ENCODE measurements at places on chromosomes 2 and 18.

DNA sequence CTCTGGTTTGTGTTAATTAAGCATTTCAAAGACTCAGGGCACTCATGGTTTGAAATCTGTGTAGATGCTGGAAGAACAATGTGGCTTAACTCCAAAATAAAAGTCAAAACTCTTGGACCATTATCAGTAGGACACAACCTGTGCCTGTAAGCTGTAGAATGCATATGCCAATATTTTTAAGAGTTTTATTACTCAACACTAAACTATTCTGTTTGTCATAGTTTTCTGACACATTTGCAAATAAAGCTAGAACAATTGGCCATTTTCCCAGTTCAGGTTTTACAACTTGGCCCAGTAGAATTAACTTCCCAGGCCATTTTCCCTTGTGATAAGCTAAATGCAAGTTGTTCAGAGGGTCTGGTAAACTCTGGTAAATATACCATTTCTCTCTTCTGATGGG lies 713.1 kb downstream of the CBLN2 start:
- DNase-seq, result no peak

DNA sequence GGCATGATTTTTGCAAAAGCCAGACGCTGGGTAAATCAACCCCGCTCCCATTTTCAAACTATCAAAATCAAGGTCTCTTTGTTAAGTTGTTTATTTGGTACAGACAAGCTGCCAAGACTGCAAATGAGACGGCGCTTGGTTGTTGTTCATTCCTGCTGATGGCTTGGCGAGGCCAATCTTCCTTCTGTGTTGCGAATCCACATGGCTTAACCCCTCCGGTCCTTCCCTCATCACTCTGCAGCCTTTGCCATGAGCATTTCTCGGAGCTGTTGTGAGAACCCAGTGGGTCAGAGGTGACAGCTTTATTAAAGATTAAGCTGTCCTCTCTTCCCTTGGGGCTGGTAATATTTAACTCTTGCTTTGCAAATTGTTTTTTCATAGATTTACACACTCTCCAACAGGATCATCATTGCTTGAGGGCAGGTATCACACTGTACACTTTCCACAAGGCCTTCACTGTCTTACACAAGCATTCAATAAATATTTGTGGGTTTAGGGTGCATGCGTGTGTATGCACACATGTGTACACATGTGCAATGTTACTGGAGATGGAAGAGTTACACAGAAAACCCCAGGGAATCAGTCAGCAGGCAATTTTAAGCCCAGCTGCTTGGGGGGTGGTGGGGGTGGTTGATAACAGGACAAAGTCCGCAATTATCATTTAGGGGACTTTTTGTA lies 27.8 kb upstream of the KCNF1 start:
- DNase-seq, result no peak

DNA sequence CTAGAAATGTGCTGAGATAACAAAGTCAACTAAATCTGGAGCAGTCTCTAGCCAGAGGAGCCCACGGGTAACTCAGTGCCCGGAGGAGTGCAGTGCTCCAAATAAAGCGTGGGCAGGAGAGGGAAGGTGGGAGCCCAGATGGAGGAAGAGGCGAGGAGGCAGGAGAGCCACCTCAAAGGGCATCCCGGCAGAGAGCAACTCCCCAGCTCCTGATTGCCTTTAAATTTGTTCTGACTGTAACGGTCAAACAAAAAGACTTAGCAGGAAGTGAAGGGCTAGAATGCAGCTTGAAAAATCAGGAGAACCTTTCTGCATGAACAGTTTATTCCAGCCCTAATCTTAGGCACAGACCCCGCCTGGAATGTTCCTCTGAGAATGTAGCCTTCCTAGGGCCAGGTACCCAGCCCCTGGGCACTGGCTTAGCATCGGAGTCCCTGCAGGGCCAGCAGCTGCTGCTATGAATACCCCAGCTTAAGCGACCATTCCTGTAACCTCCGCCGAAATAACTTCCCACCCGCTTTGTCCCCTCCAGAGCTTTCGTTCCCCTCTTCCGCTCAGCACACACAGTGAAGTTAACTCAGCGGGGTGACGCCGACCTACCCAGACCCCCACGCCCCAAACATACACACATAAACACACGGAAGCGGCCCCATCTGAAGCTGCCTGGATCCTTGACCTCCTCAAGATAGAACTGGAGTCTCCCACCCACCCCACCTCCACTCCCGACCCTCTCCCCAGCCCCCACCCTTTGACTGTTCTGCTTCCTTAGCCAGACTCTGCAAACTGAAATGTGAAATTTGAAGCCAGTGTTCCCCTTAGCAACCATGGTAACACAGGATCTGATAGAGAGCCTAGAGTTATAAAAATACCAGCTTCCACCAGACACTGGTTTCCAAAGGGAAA lies 123.2 kb downstream of the SMAD7 start:
- DNase-seq, result no peak

DNA sequence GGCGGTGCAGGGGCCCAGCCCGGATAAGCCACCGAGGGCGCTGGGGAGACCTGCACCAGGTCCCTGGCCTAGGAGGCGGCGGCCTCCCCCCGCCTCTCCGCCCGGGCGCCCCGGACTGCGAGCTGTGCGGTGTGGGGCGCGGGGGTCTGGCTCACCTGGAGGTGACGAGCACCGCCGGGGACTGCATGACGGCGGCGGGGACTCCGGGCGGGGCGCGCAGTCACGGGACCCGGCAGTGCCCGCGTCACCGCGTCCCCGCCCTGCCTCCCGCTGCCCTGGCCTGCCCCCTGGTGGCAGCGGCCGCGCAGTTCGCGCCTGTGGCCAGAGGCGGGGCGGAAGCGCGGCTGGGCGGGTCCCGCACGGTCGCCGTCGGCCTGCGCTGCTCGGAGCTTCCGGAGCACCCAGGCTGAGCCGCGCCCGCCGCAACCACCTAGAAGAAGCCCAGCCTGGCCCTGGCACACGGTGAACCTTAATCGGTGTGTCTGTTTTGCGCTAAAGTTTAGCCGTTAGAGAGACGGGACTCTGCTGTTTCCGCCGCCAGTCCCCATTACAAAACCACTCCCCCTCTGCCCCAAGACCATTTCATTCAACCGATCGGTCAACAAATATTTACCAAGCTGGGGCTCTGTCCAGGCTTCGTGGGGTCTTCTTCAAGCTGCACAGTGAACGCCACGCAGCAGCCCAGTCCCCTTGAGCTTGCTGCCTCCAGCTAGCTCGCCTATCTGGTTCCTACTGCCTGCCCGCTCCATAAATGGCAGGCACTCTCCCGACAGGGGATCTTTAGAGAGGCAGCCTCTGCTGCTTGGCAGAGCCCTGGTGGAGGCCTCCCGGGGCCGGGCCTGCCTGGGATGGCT lies at the start of gene HS1BP3:
TSS of gene HS1BP3 (minus strand) at position 222 of the 854 bp plus-strand sequence. CDS start at position 187, 35 bp downstream.
- DNase-seq, result peak; percentile 81

DNA sequence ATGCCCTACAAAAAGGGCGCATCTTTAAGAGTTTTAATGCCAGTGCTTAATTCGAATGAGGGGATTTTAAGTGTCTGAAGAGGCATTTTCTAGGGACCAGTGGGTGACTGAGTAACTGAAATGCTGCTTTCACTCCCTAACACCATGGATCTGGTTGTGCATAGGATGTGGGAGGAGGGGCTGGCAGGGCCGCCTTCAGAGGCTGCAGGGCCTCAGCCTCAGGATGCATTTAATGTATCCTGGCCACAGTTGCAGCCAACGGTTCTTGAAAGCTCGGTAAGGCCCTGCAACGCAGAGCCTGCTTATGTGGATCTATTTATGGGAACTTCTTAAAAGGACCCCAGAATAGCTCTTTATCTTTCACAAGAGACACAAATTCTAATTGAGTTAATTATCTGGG lies 25.8 kb upstream of the IL18RAP start:
- DNase-seq, result no peak

GRCh38 chr2:198004921-198005829 lies 200.8 kb downstream of the PLCL1 start:
- DNase-seq, result no peak

DNA sequence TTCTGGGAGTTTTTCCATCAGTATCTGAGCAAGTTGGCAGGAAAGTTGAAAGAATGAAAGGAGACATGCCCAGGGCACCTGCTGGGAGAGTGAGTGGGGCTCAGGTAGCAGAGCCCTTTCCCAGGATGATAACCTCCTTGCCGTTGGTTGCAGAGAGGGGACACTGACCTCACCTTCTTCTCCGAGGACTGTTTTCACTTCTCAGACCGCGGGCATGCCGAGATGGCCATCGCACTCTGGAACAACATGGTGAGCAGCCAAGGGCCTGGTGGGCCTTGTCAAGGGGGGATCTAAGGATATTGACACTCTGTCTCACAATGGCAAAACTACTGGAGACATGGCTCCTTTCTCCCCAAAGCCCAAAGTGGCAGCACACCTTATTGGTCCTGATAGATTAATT lies 118.8 kb upstream of the PPP1CB start:
- no peak for DNase-seq

DNA sequence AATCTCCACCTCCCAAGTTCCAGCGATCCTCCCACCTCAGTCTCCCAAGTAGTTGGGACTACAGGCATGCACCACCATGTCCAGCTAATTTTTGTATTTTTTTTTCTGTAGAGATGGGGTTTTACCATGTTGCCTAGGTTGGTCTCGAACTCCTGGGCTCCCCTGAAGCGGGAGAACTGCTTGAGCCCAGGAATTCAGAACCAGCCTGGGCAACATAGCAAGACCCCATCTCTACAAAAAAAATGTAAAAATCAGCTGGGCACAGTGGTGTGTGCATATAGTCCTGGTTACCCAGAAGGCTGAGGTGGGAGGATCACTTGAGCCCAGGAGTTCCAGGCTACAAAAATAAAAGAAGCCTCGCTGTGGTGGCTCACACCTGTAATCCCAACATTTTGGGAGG lies 12.0 kb upstream of the ZNF532 start:
- no peak for DNase-seq

DNA sequence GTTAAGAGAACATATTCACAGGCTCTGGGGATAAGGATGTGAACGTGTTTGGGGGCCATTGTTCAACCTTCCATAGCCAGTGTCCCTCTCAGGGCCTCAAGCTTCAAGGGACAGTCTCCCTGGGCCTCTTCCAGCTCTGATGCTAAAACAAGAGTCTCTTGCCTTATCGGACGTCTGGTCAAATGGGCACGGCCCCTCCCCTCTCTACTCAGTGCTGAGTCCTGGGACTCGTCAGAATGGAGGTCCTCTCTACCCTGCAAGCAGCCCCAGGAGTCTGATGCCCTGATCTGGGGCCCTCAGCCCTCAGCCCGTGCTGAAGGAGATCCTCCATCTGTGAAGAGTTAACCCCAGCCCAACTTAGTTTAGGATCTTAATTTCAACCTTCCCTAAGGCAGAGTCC lies 198.2 kb downstream of the ZFP36L2 start:
- no peak for DNase-seq

- no peak for DNase-seq
Measured at GRCh38 chr18:8967573-8967972, 134.9 kb upstream of the NDUFV2 start.

DNA sequence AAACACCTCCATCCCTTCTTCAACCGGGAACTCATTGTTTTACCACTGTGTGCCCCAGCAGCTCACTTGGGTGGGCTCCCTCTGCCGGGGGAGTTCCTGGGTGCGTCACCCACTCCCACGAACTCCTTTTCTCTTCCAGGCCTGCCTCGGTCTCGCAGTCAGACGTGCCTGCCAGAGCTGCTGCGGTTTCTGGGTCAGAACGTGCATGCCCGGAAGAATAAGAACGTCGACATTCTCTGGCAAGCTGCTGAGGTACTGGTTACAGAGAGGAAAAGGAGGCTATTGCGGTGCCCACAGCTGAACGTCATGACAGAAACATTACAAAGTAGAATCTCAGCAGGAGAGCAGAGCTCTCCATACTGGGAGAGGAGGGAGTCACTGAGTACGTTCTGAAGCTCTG lies 35.6 kb downstream of the COA5 start:
- DNase-seq, result no peak

GRCh38 chr2:241139531-241140444 lies 9.5 kb downstream of the PASK start:
- DNase-seq, result no peak

- DNase-seq, result no peak
Measured at GRCh38 chr2:168210895-168211570, 36.4 kb downstream of the STK39 start.

- DNase-seq, result no peak
Measured at GRCh38 chr18:22349317-22349898, 68.3 kb downstream of the CTAGE1 start.

- no peak for DNase-seq
Measured at GRCh38 chr2:179272406-179273192, 8.0 kb upstream of the SESTD1 start.

GRCh38 chr2:83894976-83895375 lies 564.1 kb downstream of the SUCLG1 start:
- no peak for DNase-seq

DNA sequence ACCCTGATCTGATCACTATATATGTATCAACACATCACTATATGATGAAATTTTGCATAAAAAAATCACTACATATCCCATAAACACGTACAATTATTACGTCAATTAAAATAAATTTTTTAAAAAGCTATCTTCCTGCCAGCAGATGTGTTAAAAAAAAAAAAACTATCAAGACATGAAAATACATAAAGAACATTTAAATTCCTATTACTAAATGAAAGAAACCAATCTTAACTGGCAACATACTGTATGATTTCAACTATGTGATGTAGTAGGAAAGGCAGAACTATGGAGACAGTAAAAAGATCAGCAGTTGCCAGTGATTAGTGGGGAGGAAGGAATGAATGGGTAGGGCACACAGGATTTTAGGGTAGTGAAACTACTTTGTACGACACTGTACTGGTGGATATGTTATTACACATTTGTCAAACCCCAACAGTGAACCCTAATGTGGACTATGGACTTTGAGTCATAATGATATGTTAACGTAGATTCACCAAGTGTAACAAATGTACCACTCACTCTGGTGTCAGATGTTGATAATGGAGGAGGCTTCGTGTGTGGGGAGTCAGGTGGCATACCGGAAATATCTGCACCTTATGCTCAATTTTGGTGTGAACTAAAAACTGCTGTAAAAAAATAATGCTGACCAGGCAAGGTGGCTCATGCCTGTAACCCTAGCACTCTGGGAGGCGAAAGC lies 27.4 kb downstream of the USP34 start:
- no peak for DNase-seq

DNA sequence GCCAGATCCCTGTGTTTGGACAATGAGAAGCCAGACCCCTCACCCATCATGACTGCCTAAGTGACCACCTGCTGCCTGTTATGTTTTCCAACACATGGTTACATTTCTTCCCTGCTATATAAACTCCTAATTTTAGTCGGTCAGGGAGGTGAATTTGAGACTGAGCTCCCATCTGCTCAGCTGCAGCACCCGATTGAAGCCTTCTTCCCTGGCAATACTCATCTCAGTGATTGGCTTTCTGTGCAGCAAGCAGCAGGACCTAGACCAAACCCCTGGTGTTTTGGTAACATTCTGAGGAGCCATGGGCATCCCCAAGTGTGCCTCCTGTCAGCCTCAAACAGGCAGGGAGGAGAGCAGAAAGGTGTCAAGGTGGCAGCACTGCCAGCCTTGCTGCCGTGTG lies 141.2 kb downstream of the CD8B2 start:
- DNase-seq, result no peak

DNA sequence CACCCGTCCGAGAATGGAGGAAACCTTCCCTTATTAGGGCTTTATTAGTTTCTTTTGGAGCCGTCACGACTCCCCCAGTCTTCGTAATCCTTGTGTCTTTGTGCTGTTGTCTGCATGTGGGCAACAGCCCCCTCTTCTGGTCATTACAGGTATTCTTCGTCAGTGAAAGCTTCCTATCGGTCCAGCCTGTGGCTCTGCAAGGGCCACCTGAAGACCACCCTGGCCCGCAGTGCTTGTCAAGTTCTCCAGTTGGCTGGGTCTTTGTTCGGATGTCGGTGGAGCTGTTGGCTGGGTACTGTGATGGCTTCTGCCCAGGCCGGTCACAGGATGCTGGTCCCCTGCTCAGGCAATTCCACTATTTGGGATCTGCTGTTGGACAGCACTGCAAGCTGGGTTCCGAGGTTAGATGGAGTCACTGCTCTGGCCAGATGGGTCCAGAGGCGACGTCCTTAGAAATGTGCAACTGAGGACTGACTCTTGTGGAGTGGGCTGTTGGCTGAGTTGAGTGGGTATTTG lies 19.2 kb downstream of the E2F6 start:
- DNase-seq, result peak; percentile 19
